ENCODE measurements at places on chromosomes 4 and X.

- no peak for DNase-seq
Measured at GRCh38 chr4:67712650-67713528, 11.9 kb upstream of the UBA6 start.

DNA sequence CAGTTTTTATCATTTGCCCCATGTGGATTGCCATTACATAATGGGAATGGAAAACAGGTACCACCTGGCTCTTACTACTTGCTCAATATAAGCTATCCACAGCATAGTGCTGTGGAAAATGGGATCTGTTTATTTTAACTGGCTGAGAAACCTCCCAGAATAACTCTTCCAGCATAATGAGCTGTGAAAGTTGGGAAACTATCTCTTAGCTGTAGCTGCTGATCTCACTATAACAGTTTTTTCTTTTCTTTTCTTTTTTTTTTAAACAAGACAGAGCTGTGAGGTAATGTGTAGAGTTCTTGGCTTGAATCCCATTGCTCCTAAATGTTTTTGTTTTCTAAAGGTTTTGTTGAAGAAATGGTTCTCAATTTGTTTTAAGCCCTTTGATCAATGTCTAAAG is 988.3 kb downstream of the PCDH19 start:
- DNase-seq: no peak

DNA sequence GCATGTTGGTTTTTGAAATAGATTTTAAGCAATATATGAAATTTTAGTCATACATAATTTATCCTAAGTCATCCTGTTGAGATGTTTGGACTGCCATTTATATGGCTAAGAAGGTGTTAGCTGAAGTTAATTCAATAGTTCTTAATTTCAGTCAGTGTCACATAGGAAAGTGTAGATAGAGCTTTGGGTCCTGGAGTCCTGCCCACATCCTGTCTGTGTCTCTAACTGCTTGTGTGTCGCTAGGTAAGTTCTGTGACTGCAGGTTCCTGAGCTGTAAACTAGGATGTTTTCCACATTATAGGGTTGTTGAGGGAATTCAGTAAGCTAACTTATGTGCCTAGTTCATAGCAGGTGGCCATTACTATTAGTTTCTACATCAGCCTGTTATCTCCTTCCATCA is 20.7 kb downstream of the OFD1 start:
- no peak for DNase-seq

GRCh38 chr4:108611365-108611764 is 9.0 kb upstream of the RPL34 start:
- DNase-seq: no peak

DNA sequence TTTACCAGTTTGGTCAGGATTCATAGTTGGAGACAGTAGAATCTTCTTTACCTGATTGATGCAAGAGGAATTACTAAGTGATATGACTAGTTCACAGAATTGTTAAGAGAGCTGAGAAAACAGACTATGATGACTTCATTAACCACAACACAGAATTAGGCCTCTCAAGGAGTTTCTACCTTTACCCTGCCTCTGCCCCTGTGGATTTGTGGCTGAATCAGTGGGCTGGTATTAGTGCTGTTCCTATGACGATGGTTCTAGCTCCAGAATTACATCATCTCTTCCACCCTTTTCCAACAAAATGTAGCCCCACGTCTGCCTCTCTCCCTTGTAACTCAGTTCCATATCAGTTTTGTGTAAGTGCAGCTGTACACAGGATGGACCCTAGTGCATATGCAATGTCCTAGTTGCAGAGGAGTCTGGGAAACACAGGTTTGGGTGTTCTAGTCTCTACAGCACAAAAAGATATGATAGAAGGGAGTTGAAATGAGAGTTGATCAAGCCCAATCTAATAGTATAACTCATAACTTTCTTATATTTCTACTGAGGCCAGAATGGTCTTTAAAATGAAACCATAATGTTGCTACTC is 99.3 kb downstream of the ANXA5 start:
- DNase-seq: no peak

GRCh38 chr4:175413561-175413960 is 398.5 kb downstream of the GPM6A start:
- no peak for DNase-seq

Data from stimulated activated CD8-positive, alpha-beta memory T cell treated with anti-CD3 and anti-CD28 coated beads, Interleukin-4, amount 100 ng/mL, for 1 hour (primary cell).